Stimulated activated CD4-positive, alpha-beta T cell treated with anti-CD3 and anti-CD28 coated beads, Interleukin-15, amount 100 ng/mL, for 48 hours (primary cell): ENCODE measurements at places on chromosomes 11 and 22.

- DNase-seq = no peak
These were observed 5.0 kb upstream of the MCM5 start for GRCh38 chr22:35394810-35395563.

GRCh38 chr11:26851291-26851690 lies 129.4 kb upstream of the SLC5A12 start:
- DNase-seq = no peak

DNA sequence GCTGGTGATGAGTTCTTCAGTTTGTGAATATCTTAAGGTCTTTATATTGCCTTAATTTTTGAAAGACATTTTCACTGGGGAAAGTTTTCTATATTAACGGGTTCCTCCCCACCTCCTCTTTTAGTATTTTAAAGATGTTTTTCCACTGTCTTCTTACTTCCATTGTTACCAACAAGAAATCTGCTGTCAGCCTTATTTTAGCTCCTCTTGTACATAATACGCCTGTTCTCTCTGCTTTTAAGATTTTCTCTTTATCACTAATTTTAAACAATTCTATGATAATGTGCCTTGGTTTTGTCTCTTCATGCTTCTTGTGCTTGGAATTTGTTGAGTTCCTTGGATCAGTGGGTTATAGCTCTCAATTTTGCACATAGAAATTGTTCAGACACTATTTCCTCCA lies 280.4 kb downstream of the DCDC1 start:
- DNase-seq = no peak

- no peak for DNase-seq
These were observed 2.9 kb downstream of the DGCR6L start for GRCh38 chr22:20316844-20317401.

DNA sequence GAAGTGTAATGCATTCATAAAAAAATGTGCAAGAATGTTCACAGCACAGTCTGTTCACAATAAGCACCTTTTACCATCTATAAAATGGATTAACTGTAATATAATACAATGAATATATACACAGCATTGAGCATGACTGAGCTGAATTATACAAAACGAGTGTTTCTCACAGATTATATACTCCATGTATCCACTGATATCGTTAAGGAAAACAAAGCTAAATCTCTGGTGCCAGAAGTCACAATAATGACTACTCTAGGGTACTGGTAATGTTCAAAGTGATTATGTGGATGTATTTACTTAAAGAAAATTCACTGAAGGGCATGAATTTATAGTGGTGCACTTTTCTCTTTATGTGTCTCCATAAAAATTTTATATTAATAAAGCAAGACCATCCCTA lies 33.2 kb downstream of the ACAT1 start:
- DNase-seq = no peak

- DNase-seq = no peak
These were observed 2.0 kb upstream of the RRAS2 start for GRCh38 chr11:14360976-14361375.

DNA sequence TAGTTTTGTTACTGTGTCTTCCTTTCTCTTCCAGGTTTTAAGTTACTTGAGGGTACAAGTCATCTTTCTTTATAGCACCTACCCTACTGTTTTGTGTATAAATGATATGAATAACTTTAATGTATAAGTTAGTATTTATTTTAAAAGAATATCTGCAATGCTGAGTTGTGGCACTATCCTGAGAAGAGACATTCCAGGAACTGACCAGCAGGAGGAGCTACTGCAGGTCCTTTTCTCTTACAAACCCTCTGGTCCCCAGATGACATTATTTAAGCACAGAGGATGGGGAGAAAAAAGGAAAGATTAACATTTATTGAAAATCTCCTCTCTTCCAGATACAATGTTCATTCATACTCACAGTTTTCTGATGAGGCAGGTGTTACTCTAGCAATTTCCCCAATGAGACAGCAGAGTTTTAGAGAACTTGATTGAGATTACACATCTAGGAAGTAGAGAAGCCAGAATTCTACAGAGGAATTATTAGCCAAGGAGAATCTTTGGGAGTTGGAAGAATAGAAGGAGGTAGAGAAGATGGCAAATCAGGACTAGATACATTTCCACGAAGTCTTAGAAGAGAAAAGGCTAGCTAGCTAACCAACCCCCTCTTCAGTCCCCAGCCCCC lies 541.2 kb upstream of the API5 start:
- DNase-seq = no peak

DNA sequence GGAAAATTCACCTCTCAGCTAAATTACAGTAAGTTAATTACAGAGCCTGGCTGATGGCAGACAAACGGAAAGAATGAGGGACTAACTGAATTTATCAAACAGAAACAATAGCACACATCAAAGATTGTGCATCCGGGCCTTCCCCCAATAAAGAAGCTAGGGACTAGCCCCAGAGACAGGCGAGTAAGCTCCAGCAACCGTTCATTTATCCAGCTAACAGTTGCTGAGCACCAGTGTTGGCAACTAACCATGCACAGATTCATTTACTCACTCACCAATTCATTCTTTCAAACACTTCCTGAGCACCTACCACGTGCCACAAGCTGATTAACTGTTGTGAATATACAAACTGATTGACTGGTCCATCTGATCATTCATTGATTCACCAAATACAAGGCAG lies 51.2 kb downstream of the SMCO4 start:
- DNase-seq = no peak

DNA sequence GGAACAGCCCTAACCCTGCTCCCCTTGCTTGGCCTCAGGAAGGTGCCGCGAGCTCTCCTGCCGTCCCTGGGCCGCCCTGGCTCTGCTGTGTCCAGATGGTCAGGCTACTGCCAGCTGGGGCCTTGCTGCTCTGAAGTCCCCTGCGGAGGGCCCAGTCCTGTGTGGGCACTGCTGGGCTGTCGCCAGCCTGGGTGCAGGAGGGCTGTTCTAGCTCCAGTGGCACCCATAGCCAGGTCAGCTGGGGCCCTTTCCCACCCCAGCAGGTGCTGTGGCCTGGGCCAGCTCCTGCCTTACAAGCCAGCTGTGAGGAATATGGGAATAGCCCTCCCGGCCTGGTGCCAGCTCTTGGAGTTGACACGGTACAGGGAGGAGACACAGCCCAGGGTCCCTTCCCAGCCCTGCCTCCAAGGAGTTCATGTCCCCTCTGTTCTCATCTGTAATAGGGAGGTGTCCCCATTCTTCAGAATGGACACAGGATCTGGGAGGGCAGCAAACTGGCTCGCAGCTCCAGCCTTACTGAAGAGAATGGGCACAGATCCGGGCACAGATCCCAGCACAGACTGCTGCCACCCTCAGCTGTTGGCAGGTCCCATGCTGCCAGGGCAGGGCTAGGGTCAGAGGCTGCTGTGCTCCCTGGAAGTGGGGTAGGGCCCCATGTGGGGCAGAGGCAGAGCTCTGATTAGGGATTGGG lies 3.9 kb downstream of the DERL3 start:
- no peak for DNase-seq

GRCh38 chr11:101113540-101113939 lies 16.1 kb downstream of the PGR start:
- no peak for DNase-seq

DNA sequence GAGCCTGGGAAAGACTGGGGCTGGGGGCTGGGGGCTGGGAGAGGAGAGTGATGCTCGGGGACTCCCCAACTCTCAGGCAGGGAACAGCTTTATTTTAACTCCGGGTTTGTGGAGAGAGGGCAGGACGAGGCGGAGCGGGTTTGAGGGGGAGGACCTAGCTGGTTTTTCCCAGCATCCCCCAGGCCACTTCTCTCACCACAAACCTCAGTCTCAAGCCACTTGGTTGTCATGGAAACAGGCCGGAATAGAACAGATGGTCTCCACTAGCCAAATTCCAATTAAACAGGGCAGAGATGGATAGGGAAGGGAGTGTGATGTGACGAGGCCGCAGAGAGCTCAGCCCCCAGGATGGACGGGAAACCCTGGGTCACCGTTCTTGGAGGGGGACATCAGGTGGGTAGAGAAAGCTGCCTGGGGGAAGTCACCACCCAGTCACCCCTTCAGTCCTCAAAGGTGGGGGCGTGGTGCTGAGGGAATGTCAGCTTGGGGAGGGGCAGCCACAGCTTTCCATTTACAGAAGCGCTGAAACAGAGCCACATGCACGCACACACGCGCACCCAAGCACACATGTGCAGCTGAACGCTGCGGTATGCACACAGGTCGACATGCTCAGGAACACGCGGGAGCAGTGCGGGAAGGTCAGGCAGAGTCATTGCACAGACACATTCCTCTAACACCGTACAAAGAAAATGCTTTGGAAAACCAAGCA lies 19.2 kb downstream of the NECTIN1 start:
- DNase-seq = no peak

GRCh38 chr11:62902932-62903331 lies 18.2 kb downstream of the CHRM1 start:
- DNase-seq = no peak

GRCh38 chr22:38273135-38273826 lies 471 bp upstream of the TMEM184B start:
- DNase-seq = no peak

DNA sequence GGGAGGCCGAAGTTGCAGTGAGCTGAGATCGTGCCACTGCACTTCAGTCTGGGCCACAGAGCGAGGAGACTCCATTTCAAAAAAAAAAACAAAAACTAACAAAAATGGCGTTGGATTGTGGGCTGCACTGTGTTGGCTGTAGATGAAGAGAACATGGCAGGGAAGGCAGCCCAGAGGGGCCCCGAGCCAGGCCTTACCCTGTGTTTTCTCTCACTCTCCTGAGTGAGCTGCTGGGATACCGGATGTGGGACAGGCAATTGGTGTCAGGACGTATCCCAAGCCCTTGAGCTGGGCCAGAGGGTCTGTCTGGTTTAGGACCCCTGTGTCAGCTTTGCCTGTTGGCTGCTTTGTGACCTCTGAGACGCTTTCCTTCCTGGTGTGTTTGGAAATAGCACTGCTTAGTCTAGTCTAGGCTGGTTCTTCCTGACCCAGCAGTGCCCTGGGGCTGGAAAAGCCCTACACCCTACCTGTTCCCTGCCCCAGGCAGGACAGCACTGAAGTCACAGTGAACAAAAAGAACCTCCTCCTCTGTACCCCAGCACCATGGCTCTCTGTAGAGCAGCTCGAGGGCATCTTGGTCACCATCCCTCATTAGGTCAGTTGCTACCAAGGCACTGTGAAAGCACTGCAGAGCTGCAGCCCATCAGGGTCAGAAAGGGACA lies 17.8 kb downstream of the CHADL start:
- no peak for DNase-seq

DNA sequence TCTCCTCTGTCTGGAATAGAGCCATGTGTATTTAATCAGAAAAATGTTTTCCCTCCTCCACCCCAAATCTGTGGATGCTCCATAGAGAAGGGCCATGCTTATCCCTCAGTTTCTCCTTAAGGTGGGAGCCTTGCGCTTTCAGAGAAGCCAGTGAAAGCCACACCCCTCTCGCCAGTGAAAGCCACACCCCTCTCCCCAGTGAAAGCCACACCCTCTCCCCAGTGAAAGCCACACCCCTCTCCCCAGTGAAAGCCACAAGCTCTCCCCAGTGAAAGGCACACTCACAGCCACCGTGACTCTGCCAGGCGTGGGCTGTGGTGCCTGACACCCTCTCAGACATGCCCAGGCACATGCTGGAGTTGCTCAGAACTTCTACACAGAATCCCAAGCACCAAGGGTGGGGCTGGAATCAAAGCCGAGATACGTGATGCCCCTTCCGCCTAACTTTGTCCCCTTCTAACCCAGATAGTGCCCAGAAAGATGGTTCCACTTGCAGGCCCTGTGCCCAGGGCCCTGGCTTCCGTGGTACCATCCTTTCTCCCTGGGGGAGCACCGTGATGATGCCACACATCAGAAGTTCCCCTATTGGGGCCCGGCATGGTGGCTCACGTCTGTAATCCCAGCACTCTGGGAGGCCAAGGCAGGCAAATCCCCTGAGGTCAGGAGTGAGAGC lies 16.5 kb upstream of the PRR5 start:
- DNase-seq = peak; percentile 81

GRCh38 chr22:25334162-25334490 lies 114.7 kb downstream of the CRYBB2 start:
- peak; percentile 30 for DNase-seq

- DNase-seq = no peak
These were observed 60.9 kb upstream of the NECTIN1 start for GRCh38 chr11:119789766-119790407.

DNA sequence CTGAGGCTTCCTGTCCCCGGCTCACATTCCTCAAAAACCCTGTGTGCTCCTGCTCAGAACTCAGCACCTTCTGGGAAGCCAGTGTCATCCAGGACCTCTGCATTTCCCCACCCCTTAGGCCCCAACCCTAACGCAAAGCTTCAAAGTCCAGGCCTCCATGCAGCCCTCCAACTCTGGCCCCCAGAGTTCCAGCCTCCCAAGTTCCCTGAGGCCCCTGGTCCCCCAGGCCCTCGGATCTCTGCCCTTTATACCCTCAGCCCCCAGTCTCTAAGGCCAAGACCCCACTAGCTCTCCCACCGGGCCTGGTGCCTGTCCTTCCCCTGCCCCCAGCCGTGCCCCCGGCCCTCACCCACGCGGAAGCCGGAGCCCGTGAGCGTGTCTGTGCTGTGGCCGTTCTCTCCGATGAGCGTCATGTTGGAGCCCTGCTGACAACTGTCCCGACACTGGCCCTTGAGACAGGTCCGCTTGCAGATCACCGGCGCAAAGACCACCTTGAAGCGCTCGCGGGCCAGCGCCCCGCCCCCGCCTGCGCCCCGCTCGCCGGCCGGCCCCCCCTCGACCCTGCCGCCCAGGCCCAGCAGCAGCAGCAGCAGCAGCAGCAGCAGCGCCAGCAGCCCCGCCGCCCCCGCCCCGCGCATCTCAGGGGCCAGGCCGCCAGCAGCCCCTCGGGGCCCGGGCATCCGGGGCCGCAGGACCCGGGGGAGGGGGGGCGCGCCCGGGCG lies 718 bp downstream of the LTBP3 start:
- no peak for DNase-seq

DNA sequence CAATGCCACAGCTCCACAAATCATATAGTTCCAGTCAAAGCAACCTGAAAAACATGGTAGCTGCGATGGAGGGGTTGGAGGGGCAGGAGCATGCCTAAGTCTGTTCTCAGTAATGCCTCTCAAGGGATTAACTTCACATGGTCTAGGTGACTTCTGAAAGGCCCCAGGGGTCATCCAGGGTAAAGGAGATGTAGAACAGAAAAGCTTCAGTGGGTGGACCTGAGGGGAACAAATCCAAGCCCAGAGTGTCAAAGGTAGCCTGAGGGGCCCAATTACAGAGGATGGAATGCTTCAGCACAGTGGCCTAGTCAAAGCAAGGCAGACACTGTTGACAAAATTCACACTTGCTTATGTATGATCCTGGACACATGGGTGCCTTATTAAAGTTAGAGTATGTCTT lies 23.3 kb downstream of the OR4D9 start:
- DNase-seq = no peak

- no peak for DNase-seq
These were observed 253.2 kb downstream of the LARGE1 start for GRCh38 chr22:33666961-33667619.

- DNase-seq = no peak
These were observed 31.2 kb downstream of the MTMR3 start for GRCh38 chr22:29914165-29914564.
